ENCODE measurements at places on chromosomes 6 and 20.
A peak's percentile ranks its signal among the peaks of the same experiment; 100 is the strongest.

GRCh38 chr6:36544228-36544627, 3.1 kb downstream of the STK38 start:
- DNase-seq = no peak

GRCh38 chr6:24127316-24127715, 1.3 kb downstream of the NRSN1 start:
- DNase-seq = no peak

DNA sequence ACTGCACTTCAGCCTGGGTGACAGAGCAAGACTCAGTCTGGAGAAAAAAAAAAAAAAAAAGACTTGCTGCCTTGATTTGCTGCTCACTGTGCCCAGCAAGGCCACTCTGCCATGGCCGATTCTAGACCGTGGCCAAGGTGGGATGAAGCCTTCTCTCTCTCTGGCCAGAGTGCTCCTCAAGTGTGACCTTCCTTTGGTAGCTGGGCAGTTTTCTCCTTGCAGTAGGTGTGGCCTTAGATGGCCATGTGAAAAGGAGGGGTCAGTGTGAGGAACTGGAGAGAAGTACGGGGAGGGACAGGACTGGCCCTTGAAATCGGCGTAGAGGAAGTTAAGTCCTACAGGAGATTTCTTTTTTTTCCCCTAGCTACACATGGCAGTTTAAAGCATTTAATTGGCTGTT, 272.0 kb downstream of the ARID1B start:
- no peak for DNase-seq

- no peak for DNase-seq
These were observed 113.2 kb downstream of the MAFB start for GRCh38 chr20:40575851-40576250.

DNA sequence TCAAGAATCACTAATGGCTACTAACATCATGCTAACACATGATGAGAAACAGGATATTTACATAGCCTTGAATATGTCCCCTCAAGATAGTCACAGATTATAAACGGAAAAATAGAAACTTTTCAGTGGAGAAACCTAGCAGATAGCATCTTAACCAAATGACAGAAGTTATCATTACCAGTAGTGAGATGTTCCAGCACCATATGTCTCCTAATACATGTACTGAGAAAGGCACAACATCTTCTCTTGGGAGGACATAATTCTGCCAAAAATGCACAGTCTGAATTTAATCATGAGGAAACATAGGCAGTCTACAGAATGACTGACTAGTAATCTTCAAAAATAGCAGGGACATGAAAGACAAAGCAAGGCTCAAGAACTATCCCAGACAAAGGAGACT, 19.9 kb upstream of the PRIM2 start:
- DNase-seq = no peak

DNA sequence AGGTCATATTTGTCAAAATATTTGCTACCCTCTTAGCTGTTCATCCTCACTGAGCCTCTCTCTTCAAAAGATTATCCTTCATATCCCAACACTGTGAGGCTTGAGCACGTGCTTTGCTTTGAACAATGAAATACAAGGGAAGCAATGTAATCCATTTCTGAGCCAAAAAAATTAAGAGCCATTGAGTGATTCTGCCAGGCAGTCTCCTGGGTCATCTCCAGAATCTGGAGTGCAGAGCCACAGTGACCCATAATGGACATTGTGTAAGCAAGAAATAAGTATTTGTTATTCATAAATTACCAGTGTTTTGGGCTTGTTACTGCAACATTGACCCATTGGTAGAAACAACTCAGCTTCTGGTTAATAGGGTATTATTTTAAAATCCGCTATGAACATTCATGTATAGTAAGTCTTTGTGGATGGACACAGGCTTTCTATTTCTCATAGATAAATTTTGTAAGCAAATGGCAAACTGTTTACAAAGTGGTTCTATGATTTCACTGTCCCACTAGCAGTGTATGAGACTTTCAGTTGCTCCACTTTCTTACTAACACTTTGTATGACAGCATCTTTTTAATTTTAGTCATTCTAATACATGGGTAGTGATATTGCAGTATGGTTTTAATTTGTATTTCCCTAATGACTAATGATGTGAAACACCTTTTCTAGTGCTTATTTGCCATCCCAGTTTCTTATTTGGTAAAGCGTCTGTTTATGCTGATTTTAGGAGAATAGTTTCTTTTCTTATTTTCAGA, 358.2 kb downstream of the PLCB1 start:
- DNase-seq = no peak

DNA sequence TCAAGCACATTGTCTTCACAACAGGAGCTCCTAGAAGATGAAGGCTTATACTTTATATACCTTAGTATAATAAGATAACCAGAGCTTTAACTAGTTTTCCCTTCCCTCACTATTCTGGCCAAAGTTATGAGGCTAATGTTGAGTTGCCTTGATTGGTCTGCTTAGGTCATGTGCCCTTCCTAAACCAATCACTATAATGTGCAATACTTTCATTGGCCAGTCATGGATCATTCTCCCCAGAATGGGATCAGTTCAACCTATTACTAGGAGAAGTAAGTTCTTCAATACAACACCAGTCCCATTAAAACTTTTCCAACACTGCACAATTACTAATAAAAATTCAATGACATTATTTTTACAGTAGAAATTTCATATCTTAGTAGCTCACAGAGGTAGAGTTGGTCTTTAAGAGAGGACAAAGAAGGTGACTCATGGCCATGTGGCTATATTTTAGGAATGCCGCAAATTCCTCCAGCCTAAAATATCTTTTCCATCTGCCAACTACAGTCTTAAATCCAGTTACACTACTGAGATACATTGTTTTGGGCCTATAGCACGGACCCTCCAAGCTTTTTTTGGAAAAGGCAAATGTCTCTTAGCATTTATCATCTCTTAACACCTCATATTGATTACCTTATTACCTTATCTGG, 12.5 kb upstream of the POU3F2 start:
- no peak for DNase-seq

DNA sequence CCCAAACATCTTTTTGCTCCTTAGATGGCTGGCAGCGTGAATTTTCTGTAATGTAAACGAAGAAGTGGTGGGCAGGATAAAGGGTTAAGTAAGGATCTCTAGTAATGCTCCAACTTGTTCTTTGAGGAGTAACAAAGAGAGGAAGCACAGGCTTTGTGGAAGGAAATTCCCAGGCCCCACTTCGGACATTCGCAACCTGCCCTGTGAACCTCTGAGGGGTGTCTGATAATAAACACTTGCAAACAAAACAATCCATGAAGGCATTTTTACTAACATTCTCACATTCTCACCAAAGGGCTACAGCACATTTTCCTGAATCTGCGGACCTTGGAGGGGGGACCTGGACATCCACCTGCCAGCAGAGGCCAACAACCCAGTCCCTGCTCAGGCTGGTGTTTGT, 25.8 kb upstream of the ADGRF5 start:
- DNase-seq = no peak

DNA sequence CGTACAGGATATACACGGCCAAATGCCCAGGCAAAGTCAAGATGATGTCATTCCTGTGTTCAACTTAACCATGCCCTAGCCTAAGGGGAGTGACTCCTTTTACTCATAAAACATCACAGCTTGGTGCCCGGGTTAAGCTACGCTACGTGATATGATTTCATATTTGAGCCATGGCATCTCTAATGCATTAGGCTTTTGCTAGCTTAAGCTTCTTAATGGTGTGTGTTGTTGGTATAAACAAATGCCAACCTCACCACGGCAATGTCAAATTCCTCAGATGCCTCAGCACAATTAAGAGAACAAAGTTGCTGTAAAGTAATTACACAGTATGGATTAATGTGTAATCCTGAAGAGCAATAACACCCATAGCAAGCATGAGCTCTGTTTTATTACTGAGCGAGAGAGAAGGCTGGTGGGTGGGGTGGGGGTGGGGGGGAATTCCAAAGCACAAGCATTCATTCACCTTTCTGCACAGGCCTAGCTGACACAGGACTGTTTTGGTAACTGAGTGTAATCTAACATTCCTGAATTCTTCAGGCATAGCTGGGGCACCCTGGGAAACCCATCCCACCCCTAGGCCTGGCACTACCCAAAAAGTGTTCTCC, 44.7 kb upstream of the CNKSR3 start:
- peak; percentile 80 for DNase-seq

DNA sequence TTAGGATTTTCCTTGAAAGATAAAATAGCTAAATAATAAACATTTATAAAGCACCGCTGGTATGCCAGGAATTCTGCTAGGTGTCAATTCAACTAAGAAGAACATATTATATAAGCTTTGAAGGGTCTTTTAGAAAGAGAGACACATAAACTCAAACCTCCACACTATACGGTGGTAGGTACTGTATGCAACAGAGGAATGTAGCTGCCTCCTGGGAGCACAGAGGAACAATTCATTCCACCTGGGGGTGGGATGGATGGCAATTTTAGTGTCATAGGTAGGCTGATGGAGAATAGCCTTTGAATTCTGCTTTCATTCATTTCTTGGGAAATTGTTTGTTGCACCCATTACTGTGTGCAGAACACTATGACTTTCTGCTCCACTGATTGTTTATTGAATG, 447.1 kb upstream of the MAP3K7 start:
- no peak for DNase-seq

- no peak for DNase-seq
These were observed 63.9 kb upstream of the MPC1 start for GRCh38 chr6:166446567-166447065.

DNA sequence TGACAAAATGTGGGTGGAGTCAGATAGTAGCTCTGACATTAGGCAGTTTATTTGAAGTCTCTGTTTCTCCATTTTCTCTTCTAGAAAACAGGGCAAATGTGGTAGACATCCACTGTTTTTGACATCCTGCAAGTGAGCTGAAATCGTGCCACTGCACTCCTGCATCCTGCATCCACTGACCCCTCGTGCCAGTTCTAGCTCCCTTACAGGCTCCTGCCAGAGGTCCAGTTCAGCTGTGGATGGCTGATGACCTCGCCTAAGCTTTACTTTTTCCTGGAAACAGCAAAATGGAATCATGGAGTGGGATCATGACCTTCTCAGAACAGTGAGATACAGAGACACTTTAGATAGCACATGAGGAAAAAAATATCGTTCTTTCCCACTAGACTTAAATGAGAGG, 58.5 kb downstream of the TULP4 start:
- DNase-seq = no peak

DNA sequence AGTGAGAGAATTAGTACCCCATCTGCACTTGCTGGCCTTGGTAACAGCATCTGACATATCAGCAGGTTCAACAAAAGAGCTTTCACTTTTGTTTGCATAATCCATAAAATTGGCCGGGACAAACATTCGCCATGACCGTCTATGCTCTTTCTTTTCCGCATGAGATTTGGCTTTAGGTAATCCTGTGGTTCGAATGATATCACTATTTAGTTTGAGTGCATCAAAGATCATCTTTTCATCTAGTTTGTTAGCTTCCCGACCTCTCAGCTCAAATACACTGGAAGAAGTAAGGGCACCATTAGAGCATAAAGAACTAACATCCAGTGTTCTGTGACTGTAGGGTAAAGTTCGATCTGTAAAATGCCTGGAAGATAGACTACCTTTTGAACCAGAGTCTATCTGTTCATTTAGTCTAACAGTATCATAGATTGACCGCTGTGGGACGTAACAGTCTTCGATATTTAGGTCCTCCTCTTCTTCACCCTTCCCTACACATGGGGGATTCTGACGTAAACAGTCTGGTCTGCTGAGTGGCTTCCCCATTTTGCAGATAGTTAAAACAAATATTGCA, 101.6 kb downstream of the DST start:
- no peak for DNase-seq

GRCh38 chr6:47308198-47308517, 1.5 kb downstream of the TNFRSF21 start:
- no peak for DNase-seq

GRCh38 chr6:151763938-151764680, 43.4 kb upstream of the ESR1 start:
- peak; percentile 55 for DNase-seq
